Right lung (tissue), 10 donors: ENCODE measurements at places on chromosomes 6 and 20. TPM values are rescaled to one million over a fixed set of nuclear protein-coding genes. Genes with fewer than 3 reads are reported as not detected.
A peak's percentile ranks its signal among the peaks of the same experiment; 100 is the strongest.

Gene TREML2
- polyA plus RNA-seq: 0.47 TPM

DNA sequence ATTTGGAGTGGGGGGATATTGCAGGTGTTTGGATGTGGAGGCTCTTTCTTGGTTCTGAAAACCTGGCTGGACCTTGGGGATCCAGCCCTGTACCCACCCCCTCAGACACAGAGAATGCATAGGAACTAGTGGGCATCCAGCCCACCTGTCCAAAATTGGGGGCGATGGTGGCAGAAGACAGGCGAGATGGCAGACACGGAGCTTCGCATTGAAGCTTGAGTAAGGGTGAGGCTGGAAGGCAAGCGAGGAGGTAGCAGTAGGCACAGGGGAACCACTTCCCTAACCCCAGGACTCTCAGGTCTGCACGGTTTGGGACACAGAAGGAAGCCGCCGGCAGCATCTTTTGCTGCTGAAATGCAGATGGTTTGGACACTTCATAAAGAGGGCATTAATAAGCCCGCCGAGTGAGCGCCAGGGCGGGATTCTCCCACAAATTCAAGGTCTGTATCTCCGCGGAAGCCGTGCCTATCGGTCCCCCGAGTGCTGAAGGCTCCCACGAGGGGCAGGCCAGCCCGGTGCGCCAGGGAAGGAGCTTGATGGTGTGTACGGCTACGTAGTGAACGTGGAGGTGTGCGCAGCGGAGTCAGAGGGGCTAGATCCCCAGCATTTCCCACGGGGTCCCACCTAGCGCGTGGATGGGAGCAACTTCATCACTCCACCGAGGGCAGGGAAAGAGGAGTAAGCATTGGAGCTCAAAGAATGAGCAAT lies 1.6 kb upstream of the FOXA2 start:
- DNase-seq: no peak

DNA sequence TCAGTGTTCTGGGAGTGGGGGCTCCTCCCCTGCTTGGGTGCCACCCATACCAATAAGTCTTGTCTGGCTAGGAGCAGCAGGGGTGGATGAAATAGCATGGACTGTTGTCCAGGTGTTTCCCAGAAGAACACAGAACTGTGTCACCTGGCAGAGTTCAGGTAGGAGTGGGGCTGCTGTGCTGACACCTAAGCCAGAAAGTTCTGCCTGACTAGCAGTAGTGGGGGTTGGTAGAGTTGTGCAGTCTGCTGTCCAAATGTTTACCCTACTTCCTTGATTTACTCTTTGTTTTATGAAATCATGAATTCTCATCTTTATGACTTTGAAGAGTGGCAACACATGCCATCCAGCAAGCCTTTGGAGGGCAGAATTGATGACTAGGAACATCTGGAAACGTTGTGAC lies 27.3 kb upstream of the SLC35B3 start:
- no peak for DNase-seq

GRCh38 chr6:5995949-5996713 lies 10.6 kb downstream of the NRN1 start:
- no peak for DNase-seq

Gene DEFB124
- 0.67 TPM for polyA plus RNA-seq

- DNase-seq: no peak
Observed at GRCh38 chr20:45998761-45999160, 9.9 kb upstream of the MMP9 start.

- peak; percentile 88 for DNase-seq
Observed at GRCh38 chr6:75493400-75494064, at the start of gene FILIP1. TSS of gene FILIP1 (minus strand) at chr6:75493800. CDS start at chr6:75414972, 78,828 bp downstream.

DNA sequence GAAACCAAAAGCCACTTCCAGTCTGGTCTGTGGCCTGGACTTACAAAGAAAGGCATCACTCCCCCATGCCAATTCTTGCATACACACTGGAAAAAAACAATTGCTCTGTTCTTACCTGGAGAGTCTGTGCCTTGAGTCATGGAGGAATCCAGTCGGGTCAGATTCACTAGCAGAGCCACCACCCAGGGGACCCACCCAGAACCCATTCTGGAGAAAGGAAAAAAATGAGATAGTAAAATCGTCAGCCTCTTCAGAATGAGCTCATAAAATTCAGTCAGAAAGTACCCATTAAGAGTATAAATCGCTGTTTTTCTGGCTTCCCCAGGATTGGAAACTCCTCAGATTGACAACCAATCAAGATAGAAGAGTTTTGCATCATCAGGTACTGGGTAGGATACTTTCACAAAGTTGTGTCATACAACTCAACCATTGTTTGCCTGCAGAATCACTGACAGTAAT lies at the start of gene HLA-DOB:
Gene HLA-DOB, minus strand, starts transcription at position 257 of the 459 bp plus-strand sequence. Its CDS starts 51 bp downstream, at position 206.
- no peak for DNase-seq
